GM12878 (cell line): ENCODE measurements at places on chromosomes 2 and 18. TPM values are rescaled to one million over a fixed set of nuclear protein-coding genes. Genes with fewer than 3 reads are reported as not detected.

GRCh38 chr2:9143264-9143815 lies 63.3 kb upstream of the ASAP2 start:
- DNase-seq = no peak

Gene GCFC2
- 23.3 and 26.3 TPM in 2 replicates for total RNA-seq

DNA sequence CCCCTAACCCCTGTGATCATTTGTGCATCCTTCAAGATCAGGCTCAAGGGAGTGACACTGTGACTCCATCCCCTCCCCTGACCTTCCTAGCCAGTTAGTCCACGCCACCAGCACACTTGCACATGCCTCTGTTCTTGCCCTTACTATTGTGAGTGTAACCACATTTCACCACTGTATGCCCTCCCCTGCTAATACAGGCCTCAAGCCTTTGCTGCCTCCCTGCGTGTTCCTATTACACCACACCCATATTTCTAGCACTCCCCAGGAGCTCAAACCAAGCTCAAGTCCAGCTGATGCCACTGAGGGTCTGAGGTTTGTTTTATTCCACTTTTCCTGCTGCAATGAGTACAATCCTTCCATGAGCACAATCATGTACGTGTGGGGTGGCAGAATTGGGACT lies 288.9 kb upstream of the FBXO11 start:
- DNase-seq = no peak

- DNase-seq = no peak
Measured at GRCh38 chr2:144376460-144376859, 143.5 kb downstream of the ZEB2 start.

DNA sequence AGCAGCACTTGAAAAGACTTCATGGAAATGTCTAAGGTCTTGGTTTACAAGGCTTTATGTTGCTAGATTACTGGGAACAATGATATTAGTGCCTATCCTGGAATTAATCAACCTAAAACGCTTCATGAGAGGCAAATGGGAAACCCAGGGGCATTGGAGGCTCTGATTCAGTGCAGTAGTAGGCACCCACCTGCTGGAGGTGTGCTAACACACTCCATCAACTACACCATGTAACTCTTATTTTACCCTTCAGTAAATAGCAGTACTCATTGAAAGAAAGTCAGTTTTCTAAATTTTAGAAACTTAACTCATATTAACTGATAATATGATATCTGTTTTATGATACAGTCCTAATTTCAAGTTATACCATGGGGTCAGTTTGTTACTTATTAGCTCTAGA lies 17.4 kb upstream of the HNRNPA3 start:
- DNase-seq = no peak

Gene WDSUB1
- 7.0 and 7.9 TPM in 2 replicates for total RNA-seq

Gene BOLL
- not detected in 2 replicates for total RNA-seq

GRCh38 chr2:9937968-9938367 lies 13.5 kb upstream of the GRHL1 start:
- no peak for DNase-seq

Gene SERPINB13
- not detected in 2 replicates for total RNA-seq

Gene SERPINB2
- 9.6 and 12.5 TPM in 2 replicates for total RNA-seq

- no peak for DNase-seq
Measured at GRCh38 chr2:218327451-218328210, 29.0 kb upstream of the CATIP start.

GRCh38 chr2:230267556-230267955 lies 42.0 kb downstream of the SP140 start:
- peak; percentile 77 for DNase-seq

DNA sequence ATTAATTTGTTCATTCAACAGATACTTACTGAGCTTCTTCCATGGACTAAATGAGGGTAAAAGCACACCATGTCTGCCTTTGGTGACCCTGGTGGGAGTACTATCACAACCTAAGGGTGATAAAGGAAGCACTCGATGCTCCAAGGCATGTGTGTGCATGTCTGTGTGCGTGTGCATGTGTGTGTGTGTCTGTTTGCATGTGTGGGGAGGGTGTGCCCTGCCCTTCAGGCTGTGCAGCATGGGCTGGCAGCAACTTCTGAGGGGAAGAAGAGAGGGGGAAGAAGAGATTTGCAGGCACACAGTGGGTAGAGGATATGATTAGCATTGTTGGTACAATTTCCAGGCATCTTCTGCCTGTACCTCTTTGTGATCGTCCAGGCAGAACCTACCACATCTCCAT lies 121.6 kb downstream of the ACOXL start:
- no peak for DNase-seq

Gene PIEZO2
- total RNA-seq = 38.2 and 42.3 TPM in 2 replicates
